Breast epithelium (tissue), 4 donors: ENCODE measurements at places on chromosomes 11 and 22. TPM values are rescaled to one million over a fixed set of nuclear protein-coding genes. Genes with fewer than 3 reads are reported as not detected.

ENDOD1 gene
- 19.7 TPM for total RNA-seq

OR10A2 gene
- total RNA-seq, result not detected

CABP7 gene
- total RNA-seq, result not detected

KRTAP5-1 gene
- not detected for total RNA-seq

CD3G gene
- 122 TPM for total RNA-seq

CLP1 gene
- 17.7 TPM for total RNA-seq

RAB36 gene
- 1.3 TPM for total RNA-seq

SCUBE1 gene
- 0.48 TPM for total RNA-seq

DNA sequence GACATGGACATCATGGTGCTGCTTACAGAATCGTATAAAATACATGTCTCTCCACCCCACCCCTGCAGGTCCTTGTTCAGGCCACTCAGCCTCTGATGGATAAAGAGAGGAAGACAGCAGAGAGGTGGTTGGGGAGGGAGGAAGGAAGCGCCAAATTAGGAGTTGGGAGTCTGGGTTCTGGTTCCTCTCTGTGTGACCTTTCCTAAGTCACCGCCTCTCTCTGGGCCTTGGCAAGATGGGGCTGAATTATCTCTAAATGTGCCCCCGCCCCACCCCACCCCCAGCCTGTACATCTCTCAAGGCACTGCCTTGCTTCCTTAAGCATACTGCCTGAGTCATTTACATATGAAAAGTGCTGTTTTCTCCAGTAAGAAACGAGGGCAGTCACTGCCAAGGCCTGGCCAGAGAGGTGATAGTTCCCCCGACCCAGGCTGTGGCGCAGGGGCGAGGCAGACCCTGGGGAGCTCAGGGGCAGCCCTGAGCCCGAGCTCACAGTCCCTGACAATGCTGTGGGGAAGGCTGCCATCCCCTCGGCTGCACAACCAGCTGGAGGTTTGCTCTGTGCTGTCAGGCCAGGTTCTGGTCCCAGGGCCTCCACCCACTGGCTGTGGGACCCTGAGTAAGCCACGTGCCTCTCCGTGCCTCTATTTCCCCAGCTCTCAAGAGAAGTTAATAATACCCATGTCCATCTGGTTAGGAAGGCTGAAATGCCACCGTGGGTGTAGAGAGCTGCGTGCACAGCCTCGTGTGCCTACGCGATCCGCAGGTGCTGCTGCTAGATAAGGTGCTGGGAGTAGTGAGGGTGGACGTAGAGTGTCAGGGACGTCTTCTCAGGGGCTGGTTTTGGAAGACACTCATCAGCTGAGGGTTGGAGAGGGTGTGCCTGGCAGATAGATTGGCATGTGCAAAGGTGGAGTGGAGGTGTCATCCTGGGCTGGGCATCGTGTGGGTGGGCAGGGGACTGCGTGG is 55.3 kb downstream of the CACNA1I start:
- H3K36me3 ChIP-seq, result no peaks in the 10 kb centered on the region
- H3K27ac ChIP-seq, result no peak overlapping the region
- H3K4me3 ChIP-seq, result no peak overlapping the region
- H3K4me1 ChIP-seq, result no peaks in the 10 kb centered on the region
- no peak for DNase-seq

GRCh38 chr22:37448516-37449127 is 21.3 kb upstream of the ELFN2 start:
- no peaks in the 10 kb centered on the region for H3K4me1 ChIP-seq
- H3K4me3 ChIP-seq, result no peak overlapping the region
- H3K36me3 ChIP-seq, result no peaks in the 10 kb centered on the region
- H3K27me3 ChIP-seq, result peaks cover 11% of the 10 kb centered on the region
- DNase-seq, result no peak

GRCh38 chr11:130434521-130435223 is 6.3 kb upstream of the ADAMTS8 start:
- H3K27ac ChIP-seq, result peak overlapping the region; percentile 74
- peak overlapping the region; percentile 58 for H3K4me3 ChIP-seq
- no peaks in the 10 kb centered on the region for H3K36me3 ChIP-seq
- H3K4me1 ChIP-seq, result no peaks in the 10 kb centered on the region

GRCh38 chr11:72921028-72921716 is 107.0 kb downstream of the ATG16L2 start:
- H3K27ac ChIP-seq, result no peak overlapping the region
- no peaks in the 10 kb centered on the region for H3K36me3 ChIP-seq
- H3K4me1 ChIP-seq, result no peaks in the 10 kb centered on the region
- no peaks in the 10 kb centered on the region for H3K27me3 ChIP-seq

DNA sequence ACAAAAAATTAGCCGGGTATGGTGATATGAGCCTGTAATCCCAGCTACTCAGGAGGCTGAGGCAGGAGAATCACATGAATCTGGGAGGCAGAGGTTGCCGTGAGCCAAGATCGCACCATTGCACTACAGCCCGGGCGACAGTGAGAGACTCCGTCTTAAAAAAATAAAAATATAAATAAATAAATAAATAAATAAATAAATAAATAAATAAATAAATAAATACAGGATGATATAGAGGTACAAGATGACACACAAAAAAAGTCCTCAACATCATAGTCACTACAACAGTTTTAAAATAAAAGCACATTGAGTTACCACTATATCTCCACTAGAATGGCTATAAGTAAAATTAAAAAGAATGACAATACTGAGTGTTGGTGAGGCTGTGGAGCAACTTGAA is 97.8 kb downstream of the ALX4 start:
- H3K36me3 ChIP-seq, result no peaks in the 10 kb centered on the region
- no peak overlapping the region for H3K27ac ChIP-seq
- H3K4me1 ChIP-seq, result no peaks in the 10 kb centered on the region
- DNase-seq, result no peak

- no peak overlapping the region for H3K4me3 ChIP-seq
- no peak for DNase-seq
- no peaks in the 10 kb centered on the region for H3K27me3 ChIP-seq
- no peaks in the 10 kb centered on the region for H3K4me1 ChIP-seq
- no peaks in the 10 kb centered on the region for H3K36me3 ChIP-seq
Observed at GRCh38 chr11:66789097-66789890, 53.9 kb upstream of the RCE1 start.

GRCh38 chr11:12761029-12761428 is 86.8 kb downstream of the TEAD1 start:
- no peak overlapping the region for H3K27ac ChIP-seq
- H3K4me1 ChIP-seq, result no peaks in the 10 kb centered on the region
- no peaks in the 10 kb centered on the region for H3K27me3 ChIP-seq
- H3K4me3 ChIP-seq, result no peak overlapping the region

DNA sequence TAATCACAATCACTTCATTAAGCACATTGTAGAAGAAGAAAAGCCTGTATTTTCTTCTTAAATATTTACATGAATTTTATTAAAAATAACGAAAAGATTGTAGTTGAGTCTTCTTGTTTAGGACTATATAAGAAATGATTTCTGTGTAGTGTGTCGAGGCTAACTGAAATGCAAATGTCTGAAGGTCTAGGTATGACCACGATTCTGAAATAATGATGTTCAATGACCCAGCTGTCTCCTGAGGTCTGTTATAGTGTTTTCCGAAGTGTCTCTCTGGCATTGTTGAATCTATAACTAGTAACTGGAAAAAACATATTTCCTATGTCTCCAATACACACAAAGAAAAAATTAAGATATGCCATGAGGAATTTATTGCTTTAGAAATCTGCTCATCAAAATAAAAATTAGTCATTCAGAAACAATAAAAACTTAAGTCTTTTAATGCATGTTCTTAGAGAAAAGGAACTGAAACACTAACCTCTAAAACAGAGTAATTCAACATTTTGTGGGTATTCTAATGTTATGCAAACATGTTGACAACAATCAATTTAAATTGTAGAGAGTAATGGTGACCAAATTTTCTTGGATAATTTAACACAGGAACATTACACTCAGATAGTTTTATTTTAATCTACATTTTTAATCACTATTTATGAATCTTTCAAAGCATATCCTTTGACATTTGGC is 55.0 kb downstream of the CASP12 start:
- H3K4me1 ChIP-seq, result no peaks in the 10 kb centered on the region
- no peaks in the 10 kb centered on the region for H3K36me3 ChIP-seq
- H3K27ac ChIP-seq, result no peak overlapping the region
- no peak for DNase-seq

GRCh38 chr22:33393432-33393831 is 335.3 kb upstream of the SYN3 start:
- no peaks in the 10 kb centered on the region for H3K36me3 ChIP-seq

DNA sequence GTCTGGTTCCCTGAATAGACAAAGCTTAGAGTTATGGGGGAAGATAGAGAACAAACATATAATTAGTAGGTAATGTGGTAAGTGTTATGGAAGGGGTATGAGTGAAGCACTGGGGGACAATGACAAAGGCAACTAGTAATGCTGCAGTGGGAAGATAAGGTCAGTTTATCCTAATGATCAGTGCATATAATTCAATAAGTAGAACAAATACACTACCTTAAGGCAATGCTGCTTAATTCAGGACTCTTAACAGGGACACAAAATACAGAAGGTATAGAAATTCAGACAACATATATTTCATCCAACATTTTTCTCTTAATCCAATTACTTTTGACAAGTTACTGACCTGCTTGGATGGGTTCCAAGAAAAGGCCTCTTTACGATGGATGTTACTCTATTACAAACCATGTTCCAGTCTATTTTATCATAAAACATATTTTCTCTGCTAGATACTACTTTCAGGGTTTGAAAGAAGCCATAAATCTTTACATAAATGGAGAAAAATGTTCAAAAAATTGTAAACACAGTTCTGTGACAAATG is 1186.2 kb downstream of the LRRC4C start:
- no peaks in the 10 kb centered on the region for H3K4me1 ChIP-seq
- DNase-seq, result no peak
- H3K4me3 ChIP-seq, result no peak overlapping the region
- no peaks in the 10 kb centered on the region for H3K27me3 ChIP-seq
- H3K36me3 ChIP-seq, result no peaks in the 10 kb centered on the region

- no peaks in the 10 kb centered on the region for H3K27me3 ChIP-seq
- H3K27ac ChIP-seq, result no peak overlapping the region
- no peak overlapping the region for H3K4me3 ChIP-seq
- no peaks in the 10 kb centered on the region for H3K36me3 ChIP-seq
- DNase-seq, result no peak
Observed at GRCh38 chr11:75482931-75483469, 42.7 kb downstream of the GDPD5 start.

- peak; percentile 76 for DNase-seq
Observed at GRCh38 chr11:8812438-8812837, 98.6 kb upstream of the AKIP1 start.

GRCh38 chr22:38132794-38133193 is 22.3 kb upstream of the BAIAP2L2 start:
- H3K36me3 ChIP-seq, result no peaks in the 10 kb centered on the region
- no peak overlapping the region for H3K4me3 ChIP-seq
- no peaks in the 10 kb centered on the region for H3K4me1 ChIP-seq
- H3K27ac ChIP-seq, result no peak overlapping the region
- DNase-seq, result no peak

- H3K4me1 ChIP-seq, result no peaks in the 10 kb centered on the region
- H3K27me3 ChIP-seq, result peaks cover 11% of the 10 kb centered on the region
- no peak overlapping the region for H3K4me3 ChIP-seq
- H3K36me3 ChIP-seq, result no peaks in the 10 kb centered on the region
- no peak for DNase-seq
- H3K27ac ChIP-seq, result peak overlapping the region; percentile 55
Observed at GRCh38 chr11:64539239-64539638, 51.8 kb upstream of the SLC22A12 start.

DNA sequence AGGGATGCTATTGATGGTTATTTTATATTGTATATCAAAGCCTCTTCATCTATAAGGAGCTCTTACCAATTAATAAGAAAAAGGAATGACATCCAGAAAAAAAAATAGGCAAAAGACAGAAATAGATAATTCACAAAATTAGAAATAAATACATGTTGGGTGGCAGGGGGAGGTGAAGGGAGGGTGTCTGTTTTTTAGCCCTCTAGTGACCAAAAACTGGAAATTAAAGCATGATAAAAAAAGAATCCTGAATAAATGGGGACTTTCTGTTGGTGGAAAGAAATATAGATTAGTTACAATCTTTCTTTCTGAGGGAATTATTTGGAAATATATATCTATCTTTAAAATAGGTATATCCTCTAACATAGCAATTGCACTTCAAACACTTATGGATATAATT is 42.0 kb upstream of the TTC36 start:
- no peaks in the 10 kb centered on the region for H3K36me3 ChIP-seq
- DNase-seq, result no peak
- no peak overlapping the region for H3K27ac ChIP-seq
- no peaks in the 10 kb centered on the region for H3K4me1 ChIP-seq
- H3K4me3 ChIP-seq, result no peak overlapping the region

GRCh38 chr11:3832816-3833215 is 7.9 kb downstream of the RHOG start:
- no peak for DNase-seq
- no peaks in the 10 kb centered on the region for H3K36me3 ChIP-seq
- no peaks in the 10 kb centered on the region for H3K27me3 ChIP-seq
- H3K27ac ChIP-seq, result peak overlapping the region; percentile 11

DNA sequence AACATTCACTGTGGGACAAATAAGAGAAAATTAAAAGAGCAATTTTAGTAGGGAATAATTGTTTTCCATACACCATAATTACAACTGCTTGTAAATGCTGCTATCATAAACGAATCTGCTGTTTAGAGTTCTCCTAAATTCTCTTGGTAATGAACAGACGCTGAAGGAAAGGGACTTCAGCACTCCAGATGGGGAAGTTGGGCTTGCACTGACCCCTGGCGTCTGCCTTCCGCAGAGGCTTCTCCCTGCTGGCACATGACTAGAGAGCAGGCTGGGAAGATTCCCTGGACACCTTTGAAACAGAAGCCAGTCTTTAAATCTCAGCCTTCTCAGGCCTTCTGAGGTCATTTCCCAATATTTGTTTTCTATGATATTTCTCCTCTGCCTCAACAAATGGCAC is 84.1 kb downstream of the NXPE2 start:
- no peaks in the 10 kb centered on the region for H3K27me3 ChIP-seq
- no peaks in the 10 kb centered on the region for H3K4me1 ChIP-seq
- peak; percentile 21 for DNase-seq
- H3K4me3 ChIP-seq, result no peak overlapping the region
- no peaks in the 10 kb centered on the region for H3K36me3 ChIP-seq
- no peak overlapping the region for H3K27ac ChIP-seq

- H3K27ac ChIP-seq, result no peak overlapping the region
- DNase-seq, result no peak
- H3K4me3 ChIP-seq, result no peak overlapping the region
- no peaks in the 10 kb centered on the region for H3K36me3 ChIP-seq
- H3K27me3 ChIP-seq, result no peaks in the 10 kb centered on the region
Observed at GRCh38 chr22:33111491-33111890, 53.3 kb upstream of the SYN3 start.

GRCh38 chr22:34851918-34852662 is 213.9 kb upstream of the ISX start:
- H3K4me3 ChIP-seq, result no peak overlapping the region
- no peak for DNase-seq
- H3K27ac ChIP-seq, result no peak overlapping the region
- H3K4me1 ChIP-seq, result no peaks in the 10 kb centered on the region

GRCh38 chr11:47332303-47332711 is 20.2 kb downstream of the MYBPC3 start:
- H3K36me3 ChIP-seq, result no peaks in the 10 kb centered on the region
- H3K4me1 ChIP-seq, result no peaks in the 10 kb centered on the region
- H3K27me3 ChIP-seq, result no peaks in the 10 kb centered on the region
- no peak overlapping the region for H3K4me3 ChIP-seq
- DNase-seq, result no peak
- H3K27ac ChIP-seq, result no peak overlapping the region

GRCh38 chr11:44988111-44988510 is 37.4 kb upstream of the TP53I11 start:
- H3K27ac ChIP-seq, result no peak overlapping the region
- no peaks in the 10 kb centered on the region for H3K36me3 ChIP-seq
- no peaks in the 10 kb centered on the region for H3K4me1 ChIP-seq
- H3K4me3 ChIP-seq, result no peak overlapping the region

- H3K27me3 ChIP-seq, result no peaks in the 10 kb centered on the region
- H3K4me3 ChIP-seq, result no peak overlapping the region
- DNase-seq, result no peak
- no peaks in the 10 kb centered on the region for H3K36me3 ChIP-seq
- H3K4me1 ChIP-seq, result no peaks in the 10 kb centered on the region
Observed at GRCh38 chr11:100949443-100949842, 180.2 kb downstream of the PGR start.
